Urothelium cell line (cell line): ENCODE measurements at places on chromosomes 4 and X.
A peak's percentile ranks its signal among the peaks of the same experiment; 100 is the strongest.

DNA sequence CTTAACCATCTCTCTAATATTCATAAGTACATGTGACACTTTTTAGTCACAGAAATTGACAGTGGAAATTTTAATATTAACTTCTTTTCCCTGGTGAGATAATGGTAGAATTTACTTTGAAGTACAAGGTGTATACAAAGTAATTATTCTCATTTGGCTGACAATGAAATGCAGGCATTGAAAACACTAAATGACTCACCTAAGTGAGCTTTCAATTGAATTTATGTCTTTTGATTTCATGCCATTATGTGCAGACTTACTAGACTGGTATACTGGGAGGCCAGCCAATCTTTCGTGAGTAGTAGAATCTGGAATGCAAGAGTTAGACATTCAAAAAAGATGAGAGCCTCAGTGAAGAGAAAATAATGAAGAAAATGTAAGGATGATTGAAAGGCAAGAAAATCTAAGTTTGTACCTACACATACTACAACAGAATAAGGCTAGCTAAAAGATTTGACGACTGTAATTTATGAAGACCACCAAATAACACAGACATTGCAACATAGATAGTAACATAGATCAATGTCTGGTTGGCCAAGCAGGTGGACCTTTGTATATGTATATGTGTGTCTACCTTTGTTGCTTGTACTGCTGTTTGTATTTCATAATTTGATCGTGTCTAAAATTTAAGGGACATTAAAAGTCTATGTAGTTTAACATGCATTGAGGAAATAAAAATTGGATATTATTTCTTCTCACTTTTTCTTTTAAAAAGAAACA, 459.7 kb downstream of the IL15 start:
- peak; percentile 51 for DNase-seq

DNA sequence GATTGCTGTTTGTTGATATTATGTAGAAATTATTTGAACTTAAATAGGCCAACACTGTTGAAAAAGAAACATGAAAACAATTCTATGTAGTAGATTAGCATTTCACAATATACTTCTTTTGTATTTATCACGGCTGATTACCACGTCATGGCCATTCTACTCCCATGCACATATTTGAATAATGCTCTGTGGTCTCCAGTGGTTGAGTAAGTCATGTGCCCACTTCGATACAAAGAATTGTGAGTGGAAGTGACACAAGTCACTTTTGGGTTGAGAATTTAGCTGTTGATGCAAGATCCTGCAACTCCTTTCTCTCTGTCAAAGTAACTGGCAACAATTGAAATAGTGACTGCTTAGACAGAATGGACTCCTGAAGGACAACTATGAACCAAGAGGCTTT, 6.7 kb upstream of the FSTL5 start:
- DNase-seq: no peak

- DNase-seq: no peak
These were observed 70.8 kb downstream of the SMIM20 start for GRCh38 chr4:25984796-25985195.

- no peak for DNase-seq
These were observed at the start of gene AMBN for GRCh38 chr4:70591955-70592582. AMBN (plus strand) TSS chr4:70592256; CDS start chr4:70592359, 103 bp downstream.

GRCh38 chr4:122015203-122015602, 63.3 kb upstream of the TRPC3 start:
- no peak for DNase-seq

- DNase-seq: no peak
These were observed 21.7 kb upstream of the CLNK start for GRCh38 chr4:10706236-10706635.

DNA sequence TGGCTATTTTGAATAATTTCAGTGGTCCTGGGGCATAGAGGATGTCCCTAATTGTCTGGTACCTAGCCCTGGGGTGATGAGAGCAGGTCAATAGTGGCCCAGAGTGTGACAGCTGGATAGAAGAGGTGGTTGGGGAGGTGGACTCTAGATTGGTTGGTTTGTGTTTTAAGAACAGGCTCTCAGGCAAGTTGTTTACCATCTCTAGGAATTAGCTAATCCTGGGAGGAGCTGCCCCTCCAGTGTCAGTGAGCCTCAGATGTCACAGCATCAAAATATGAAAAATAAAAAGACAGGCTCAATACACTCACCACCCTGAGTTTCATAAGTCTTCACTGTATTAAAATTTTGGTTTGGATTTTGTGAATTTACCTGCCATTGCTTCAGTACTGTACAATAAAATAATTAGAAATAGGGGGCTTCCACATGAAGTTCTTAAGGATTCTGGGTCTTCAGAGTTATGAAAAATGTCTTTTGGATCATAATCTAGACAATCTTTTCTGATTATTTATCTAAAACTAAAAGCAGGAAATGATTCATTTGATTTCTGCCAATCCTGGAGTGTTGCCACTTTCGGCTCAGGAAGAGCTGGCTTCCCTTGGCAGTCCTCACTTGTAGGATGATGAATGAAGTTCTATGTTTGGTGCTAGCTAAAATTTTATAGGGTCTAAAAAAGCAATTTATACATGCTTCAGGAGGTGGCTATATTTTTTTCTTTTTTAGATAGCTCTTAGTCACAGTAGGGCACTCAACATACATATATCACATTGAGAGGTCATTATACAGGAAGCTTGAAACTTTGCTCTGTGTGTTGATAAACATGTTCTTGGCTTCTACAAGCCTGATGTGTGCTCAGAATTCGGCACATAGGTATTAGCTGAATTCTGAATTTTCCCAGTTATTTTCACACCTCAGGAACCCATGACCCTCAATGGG, 395.1 kb downstream of the RAB28 start:
- peak; percentile 5 for DNase-seq

DNA sequence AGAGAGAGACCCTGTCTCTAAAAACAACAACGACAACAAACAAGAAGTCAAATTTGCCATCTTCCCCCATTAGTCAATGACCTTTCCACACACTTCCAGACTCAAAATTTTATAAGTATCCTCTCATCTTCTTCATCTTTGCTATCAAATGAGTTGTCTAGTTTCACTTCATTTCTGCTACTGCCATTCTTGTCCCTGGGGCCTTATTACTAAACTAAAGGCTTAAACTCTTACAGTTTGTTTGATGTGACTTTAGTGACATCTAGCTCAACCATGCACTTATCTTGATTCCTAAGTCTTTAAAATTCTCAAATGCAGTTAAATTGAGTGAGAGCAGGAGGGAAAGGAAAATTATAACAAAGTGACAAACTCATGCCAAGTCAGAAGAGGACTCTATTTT, 271.8 kb upstream of the GK2 start:
- no peak for DNase-seq

GRCh38 chrX:130981836-130982235, 76.3 kb upstream of the ARHGAP36 start:
- DNase-seq: no peak

DNA sequence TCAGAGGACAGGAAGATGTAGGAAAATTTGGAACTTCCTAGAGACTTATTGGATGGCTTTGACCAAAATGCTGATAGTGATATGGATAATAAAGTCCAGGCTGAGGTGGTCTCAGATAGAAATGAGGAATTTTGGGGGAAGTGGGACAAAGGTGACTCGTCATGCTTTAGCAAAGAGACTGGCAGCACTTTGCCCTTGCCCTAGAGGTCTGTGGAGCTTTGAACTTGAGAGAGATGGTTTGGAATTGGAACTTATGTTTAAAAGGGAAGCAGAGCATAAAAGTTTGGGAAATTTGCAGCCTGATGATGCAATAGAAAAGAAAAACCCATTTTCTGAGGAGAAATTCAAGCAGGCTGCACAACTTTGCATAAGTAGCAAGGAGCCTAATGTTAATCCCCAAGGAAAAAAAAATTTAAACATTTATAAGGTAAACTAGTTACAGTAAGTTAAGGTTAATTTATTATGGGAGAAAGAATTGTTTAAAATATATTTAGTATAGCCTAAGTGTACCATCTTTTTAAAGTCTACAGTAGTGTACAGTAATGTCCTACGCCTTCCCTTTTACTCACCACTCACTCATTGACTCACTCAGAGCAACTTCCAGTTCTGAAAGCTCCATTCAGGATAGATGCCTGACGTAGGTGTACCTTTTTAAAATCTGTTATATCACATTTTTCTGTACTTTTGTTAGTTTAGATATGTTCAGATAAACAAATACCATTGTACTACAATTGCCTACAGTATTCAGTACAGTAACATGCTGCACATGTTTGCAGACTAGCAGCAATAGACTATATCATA, 101.2 kb downstream of the FAM13A start:
- DNase-seq: no peak

DNA sequence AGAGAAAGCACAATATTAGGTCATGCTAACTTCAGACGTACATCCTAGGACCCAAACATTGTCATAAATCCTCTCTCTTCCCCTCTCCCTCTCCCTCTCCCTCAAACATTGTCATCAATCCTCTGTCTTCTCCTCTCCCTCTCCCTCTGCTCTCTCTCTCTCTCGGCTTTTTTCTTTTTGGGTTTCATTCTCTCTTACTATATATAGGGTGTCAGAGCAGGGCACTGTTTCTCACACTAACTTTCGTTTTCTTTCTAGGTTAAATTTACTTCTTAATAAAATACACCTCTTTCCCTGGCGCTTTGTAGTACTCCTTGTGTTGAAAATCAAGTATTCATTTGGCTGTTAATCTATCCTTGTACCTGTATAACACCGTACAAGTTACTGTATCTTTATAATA, 37.0 kb upstream of the HERC5 start:
- no peak for DNase-seq

DNA sequence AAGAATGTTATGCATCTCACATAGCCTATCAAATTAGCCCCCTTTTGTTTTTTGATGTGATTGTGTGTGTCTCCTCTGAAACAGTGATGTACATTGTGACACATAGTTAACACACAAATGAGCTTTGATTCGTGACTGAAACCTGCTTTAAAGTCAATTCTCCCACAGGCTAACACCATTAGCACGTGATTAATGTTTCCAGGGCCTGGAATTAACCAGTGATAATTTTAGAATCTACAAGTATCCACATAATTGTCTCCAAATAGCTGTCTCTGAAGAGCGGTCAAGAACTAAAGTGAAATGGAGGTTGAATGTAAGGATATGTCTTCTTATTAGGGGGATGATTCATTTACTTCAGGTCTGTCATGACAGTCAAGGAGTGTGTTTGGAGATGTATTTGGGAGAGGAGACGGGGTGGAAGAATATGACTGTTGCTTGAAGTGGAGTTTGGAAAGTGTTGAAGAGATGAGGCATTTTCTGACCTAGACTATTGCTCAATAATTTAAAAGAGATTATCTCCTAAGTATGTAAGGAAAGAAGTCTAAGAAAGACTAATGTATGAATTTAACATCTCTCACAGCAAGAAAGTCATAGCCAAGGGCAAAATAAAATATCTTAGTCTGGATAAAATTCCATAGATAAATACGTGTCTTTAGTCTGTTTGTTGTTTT, 13.7 kb upstream of the RASGEF1B start:
- no peak for DNase-seq

DNA sequence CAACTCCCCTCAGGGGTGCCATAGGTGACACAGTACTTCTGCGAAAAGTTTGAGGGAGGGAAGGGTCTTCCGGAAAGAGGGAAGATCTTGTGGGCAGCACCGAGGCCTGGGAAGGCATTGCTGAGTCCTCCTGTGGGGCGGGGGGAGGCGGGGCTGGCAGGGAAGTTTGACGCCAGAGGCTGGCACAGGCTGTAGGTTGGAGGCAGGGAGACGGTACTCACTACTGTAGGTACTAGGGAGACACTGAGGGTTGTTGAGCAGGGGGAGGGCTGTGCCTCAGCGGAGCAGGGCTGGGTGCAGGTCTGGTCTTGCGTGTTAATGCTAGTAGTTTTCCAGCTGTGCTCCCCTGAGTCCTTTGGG, 23.3 kb upstream of the PSAPL1 start:
- DNase-seq: no peak

DNA sequence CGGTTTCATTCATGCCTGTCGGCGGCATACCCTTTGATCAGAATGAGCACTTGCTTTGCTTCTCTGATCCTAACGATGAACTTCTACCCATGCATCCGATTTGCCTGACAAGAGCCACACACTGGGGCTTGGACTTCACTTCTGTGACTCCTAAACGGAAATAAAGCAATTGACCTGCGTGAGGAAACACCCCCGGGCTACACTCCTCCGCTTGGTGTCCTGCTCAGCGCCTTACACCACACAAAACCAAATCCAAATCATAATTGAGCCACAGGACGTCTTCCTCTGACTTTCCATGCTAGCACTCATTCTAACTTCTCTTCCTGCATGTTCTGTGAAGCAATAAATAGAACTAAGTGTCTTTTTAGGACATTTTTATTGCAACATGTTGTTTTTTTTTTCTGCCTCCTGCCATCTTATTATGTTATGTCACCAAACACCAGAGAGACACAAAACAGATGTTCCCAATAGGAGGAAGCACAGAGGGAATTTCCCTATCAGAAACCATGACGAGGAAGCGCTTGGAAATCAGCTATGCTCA, 110.8 kb upstream of the FAM9B start:
- no peak for DNase-seq

GRCh38 chrX:13420545-13421183, 100.8 kb upstream of the ATXN3L start:
- no peak for DNase-seq

GRCh38 chr4:74206088-74206825, 48.3 kb downstream of the MTHFD2L start:
- peak; percentile 48 for DNase-seq

- DNase-seq: no peak
These were observed 557 bp upstream of the FAM53A start for GRCh38 chr4:1684506-1685234.

DNA sequence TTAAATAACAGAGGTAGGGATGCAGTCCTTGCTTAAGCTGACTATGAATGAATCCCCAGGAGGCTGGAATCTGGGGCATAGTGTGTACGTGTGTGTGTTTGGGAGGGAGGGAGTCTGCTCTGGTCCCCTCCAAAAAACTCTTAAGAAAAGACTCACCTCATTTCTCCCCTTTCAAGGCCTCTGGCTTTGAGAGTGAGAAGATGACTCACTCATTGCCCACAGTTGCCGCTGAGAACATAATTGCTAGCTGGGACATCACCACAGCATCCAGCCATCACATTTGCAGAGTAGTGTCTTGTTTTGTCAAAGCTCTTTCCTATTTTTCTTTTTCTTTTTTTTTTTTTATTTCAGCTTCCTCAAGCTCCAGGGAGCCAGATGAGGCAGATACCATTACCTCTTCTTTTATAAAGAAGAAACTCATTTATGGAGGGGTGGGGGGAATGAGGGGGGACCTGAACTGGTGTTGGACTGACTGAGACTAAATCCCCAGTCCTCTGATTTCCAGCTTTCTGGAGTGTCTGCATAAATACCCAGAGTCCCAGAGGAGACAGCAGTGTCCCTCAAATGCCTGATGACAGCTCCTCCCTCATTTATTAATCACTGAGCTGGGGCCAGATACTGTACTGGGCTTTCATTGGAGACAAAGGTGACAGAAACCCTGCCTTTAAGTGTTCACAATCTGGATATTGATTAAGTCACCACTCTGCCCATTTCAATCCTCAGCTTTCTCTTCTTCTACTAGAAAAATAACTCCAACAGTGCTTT, 61.9 kb upstream of the LAS1L start:
- peak; percentile 51 for DNase-seq

- DNase-seq: no peak
These were observed 58.1 kb downstream of the ADGRG2 start for GRCh38 chrX:19064175-19064574.

GRCh38 chrX:151359931-151360871, 36.8 kb upstream of the VMA21 start:
- DNase-seq: peak; percentile 46

- DNase-seq: no peak
These were observed 101.5 kb downstream of the MXRA5 start for GRCh38 chrX:3244955-3245354.
